ENCODE measurements at places on chromosomes 5 and 9.
A peak's percentile ranks its signal among the peaks of the same experiment; 100 is the strongest.

GRCh38 chr5:61702784-61703183 lies 370.7 kb downstream of the ZSWIM6 start:
- peaks cover 8% of the 10 kb centered on the region for H3K27me3 ChIP-seq
- H3K4me1 ChIP-seq, result no peaks in the 10 kb centered on the region
- H3K36me3 ChIP-seq, result no peaks in the 10 kb centered on the region
- H3K27ac ChIP-seq, result no peak overlapping the region
- H3K4me3 ChIP-seq, result no peak overlapping the region

DNA sequence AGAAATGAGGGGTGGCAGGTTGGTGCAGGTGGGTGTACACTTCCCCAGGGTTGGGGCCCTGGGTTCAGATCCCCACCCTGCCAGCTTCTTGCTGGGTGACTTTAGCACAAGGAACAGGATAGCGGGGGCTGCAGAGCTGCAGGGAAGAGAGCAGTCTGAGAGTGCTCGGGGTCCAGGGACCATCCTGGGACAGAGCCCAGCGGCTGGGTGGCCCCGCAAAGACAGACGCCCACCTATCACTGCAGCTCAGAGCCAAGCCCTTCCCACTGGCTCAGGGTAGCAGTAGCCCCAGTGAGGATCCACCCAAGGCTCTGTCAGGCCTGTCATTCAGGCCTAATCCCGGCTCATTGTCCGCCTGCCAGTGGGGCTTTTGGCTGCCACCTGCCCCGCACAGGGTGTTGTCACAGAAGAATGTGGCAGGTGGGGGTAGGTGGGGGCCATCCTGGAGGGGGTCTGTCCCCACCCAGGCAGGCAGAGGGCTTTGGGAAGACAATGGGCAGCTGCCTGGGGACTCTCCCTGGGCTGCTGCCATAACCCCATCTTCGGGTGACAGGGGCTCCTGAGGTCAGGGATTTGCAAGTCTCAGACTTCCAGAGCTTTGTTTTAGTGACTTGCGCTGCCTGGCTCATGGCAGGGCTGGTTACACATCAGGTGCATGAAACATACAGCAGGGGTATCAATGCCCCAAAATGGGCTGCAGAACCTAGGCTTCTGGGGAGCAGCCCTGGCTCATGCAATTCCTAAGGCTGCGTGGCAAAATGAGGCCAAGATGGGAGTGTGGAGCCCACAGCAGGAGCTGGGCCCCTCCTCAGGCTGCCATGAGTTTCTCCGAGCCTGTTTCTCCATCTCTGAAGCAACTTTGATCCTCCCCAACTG lies 52.1 kb downstream of the BARX1 start:
- H3K27me3 ChIP-seq, result no peaks in the 10 kb centered on the region
- H3K4me1 ChIP-seq, result no peaks in the 10 kb centered on the region
- no peak for DNase-seq
- no peaks in the 10 kb centered on the region for H3K36me3 ChIP-seq
- H3K4me3 ChIP-seq, result no peak overlapping the region

- no peaks in the 10 kb centered on the region for H3K27me3 ChIP-seq
- no peaks in the 10 kb centered on the region for H3K36me3 ChIP-seq
- H3K27ac ChIP-seq, result no peak overlapping the region
These were observed 787.3 kb upstream of the WWC1 start for GRCh38 chr5:167503926-167504720.

- no peak overlapping the region for H3K4me3 ChIP-seq
- H3K27me3 ChIP-seq, result no peaks in the 10 kb centered on the region
These were observed 19.5 kb downstream of the B4GALT1 start for GRCh38 chr9:33147416-33148169.

DNA sequence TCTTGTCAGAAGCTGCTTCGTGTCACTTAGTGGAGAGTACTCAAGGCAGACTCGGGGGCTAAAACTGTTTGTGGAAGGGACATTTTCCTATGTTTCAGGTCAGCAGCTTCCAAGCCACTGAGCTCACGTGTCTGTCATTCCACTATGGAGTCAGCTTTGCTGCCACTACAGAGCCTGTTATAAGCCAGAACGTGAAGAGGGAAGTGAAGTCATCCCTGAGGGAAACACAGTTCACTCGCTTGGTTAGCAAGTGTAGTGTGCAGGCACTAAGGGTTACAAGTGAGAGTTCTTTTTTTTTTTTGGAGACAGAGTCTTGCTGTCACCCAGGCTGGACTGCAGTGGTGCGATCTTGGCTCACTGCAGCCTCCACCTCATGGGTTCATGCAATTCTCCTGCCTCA lies 24.5 kb upstream of the LTC4S start:
- no peaks in the 10 kb centered on the region for H3K27me3 ChIP-seq
- H3K27ac ChIP-seq, result no peak overlapping the region
- no peak for DNase-seq
- H3K4me3 ChIP-seq, result no peak overlapping the region

DNA sequence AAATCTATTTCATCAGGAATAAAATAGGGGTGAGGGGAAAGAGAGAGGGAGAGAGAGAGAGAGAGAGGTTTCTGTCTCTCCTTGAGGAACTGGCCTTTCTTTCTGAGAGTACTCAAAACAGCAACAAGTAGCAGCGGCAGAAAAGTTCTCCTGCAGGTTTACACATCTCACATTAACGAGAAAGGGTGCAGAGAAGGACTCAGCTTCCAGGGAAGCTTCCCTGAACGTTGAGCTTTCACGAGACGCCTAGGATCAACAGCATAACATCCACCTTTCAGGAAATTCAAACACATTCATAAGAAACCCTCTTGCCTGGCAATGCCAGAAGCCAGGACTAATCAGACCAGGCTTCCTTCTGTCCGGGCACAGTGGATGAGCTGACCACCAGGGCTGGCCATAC lies 162.9 kb downstream of the ZDHHC21 start:
- DNase-seq, result no peak
- peaks cover 9% of the 10 kb centered on the region for H3K27me3 ChIP-seq
- H3K27ac ChIP-seq, result no peak overlapping the region
- H3K4me1 ChIP-seq, result no peaks in the 10 kb centered on the region

DNA sequence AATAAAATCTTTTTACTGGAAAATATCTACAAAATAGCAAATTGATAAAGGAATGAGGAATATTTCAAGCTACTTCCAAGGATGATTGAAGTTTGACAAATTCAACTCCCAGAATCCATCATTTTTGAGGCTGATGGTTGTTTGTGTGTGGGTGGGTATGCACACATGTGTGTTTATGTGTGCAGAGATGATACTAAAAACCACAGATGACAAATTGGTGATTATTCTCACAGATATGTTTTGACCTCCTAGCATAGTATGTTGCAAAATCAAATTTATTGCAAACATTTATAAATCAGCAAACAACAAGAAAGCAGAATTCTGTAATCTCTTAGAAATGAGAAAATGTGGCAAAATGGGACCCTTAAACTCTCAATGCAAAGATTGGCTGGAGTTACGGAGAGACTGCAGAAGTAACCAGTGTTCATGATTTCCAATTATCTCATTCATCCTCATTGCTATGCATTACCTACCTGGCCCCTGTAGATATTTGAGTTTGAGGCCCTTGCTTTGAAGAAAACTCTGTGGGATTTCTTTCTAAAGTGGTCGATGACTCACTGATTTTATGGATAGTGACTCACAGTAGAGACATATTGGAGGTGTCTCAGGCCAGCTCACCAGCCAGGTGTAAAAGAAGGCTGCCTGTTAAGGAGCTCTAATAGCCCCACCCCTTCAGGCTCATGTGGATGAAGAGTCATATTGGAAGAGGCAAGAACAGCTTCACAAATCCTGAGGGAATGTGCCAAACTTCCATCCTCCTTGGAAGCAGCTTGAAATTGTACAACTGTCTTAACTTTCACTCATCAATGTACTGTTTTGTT lies 44.6 kb upstream of the TMC1 start:
- H3K27ac ChIP-seq, result no peak overlapping the region
- no peaks in the 10 kb centered on the region for H3K36me3 ChIP-seq
- H3K4me1 ChIP-seq, result peaks cover 25% of the 10 kb centered on the region
- H3K4me3 ChIP-seq, result no peak overlapping the region
- peak; percentile 84 for DNase-seq
- no peaks in the 10 kb centered on the region for H3K27me3 ChIP-seq

DNA sequence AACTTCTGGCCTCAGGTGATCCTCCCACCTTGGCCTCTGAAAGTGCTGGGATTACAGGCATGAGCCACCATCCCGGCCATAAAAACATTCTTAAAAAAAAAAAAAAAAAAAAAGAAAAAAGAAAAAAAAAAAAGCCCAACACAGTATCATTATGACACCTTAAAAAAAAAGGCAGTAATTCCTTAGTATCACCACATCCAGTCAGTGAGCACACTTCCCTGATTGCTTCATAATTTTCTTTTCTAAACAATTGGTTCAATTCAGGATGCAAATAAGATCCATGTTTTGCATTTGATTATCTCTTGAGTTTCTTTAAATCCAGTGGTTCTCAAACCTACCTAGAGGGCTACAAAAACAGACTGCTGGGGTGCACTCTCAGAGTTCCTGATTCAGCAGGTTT lies 182.5 kb downstream of the CDK5RAP2 start:
- H3K4me1 ChIP-seq, result peaks cover 36% of the 10 kb centered on the region
- peak overlapping the region; percentile 55 for H3K27ac ChIP-seq
- no peak overlapping the region for H3K4me3 ChIP-seq
- no peaks in the 10 kb centered on the region for H3K27me3 ChIP-seq
- peaks cover 15% of the 10 kb centered on the region for H3K36me3 ChIP-seq
- no peak for DNase-seq

- H3K27me3 ChIP-seq, result no peaks in the 10 kb centered on the region
- DNase-seq, result peak; percentile 36
- no peaks in the 10 kb centered on the region for H3K4me1 ChIP-seq
- H3K27ac ChIP-seq, result no peak overlapping the region
- H3K4me3 ChIP-seq, result no peak overlapping the region
These were observed 1215.9 kb downstream of the EFNA5 start for GRCh38 chr5:106454651-106455415.

GRCh38 chr5:132979367-132979940 lies 16.0 kb upstream of the AFF4 start:
- H3K36me3 ChIP-seq, result no peaks in the 10 kb centered on the region
- H3K4me3 ChIP-seq, result no peak overlapping the region
- no peaks in the 10 kb centered on the region for H3K27me3 ChIP-seq
- no peaks in the 10 kb centered on the region for H3K4me1 ChIP-seq
- no peak overlapping the region for H3K27ac ChIP-seq
- peak; percentile 52 for DNase-seq

DNA sequence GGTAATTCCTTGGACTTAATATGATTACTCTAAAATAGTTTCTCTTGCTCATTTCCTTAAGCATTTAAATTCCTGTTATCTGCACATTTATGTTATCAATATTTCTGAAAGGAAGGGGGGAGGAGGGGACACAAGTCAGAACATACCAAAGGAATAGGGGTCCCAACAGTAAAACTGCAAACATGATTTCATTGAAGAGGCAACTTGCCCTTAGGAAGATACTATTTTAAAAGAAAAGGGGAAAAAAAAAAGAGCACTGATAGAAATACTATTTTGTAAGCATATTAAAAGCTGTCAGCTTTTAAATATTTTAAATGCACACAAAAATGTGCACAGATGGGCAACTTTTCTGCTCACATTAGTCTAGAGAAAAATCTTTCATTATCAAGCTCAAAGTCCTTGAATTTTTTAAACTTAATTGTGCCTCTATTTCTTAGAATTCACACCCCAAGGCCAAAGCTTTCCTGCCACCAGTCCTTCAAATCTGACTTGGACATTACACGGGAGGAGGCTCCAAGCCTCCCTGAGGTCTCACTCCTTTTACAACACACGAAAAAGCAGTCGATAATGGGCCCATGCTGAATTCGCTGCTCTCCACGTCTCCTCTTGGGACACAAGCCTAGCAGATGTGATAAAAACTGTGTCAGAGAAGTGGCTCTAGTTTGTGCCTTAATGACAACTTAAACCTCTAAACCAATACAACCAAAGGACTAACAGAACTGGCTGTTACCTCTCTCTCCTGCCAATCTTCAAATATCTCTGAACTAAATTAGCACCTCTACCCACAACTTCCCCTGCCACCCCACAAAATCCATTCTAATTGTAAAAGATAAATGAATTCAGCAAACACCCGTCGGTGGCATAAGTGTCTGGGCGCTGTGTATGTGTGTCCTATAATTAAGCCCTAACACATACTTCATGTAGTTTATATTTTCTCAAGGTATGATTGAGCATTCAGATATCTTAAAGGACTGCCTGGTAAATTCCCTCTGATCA lies 154.3 kb downstream of the DENND1A start:
- H3K36me3 ChIP-seq, result no peaks in the 10 kb centered on the region
- no peak for DNase-seq
- no peaks in the 10 kb centered on the region for H3K27me3 ChIP-seq
- no peak overlapping the region for H3K4me3 ChIP-seq
- no peak overlapping the region for H3K27ac ChIP-seq

- no peaks in the 10 kb centered on the region for H3K36me3 ChIP-seq
- peak; percentile 61 for DNase-seq
- H3K27me3 ChIP-seq, result no peaks in the 10 kb centered on the region
- H3K4me3 ChIP-seq, result no peak overlapping the region
These were observed 205.1 kb upstream of the SGCD start for GRCh38 chr5:156121882-156122281.

DNA sequence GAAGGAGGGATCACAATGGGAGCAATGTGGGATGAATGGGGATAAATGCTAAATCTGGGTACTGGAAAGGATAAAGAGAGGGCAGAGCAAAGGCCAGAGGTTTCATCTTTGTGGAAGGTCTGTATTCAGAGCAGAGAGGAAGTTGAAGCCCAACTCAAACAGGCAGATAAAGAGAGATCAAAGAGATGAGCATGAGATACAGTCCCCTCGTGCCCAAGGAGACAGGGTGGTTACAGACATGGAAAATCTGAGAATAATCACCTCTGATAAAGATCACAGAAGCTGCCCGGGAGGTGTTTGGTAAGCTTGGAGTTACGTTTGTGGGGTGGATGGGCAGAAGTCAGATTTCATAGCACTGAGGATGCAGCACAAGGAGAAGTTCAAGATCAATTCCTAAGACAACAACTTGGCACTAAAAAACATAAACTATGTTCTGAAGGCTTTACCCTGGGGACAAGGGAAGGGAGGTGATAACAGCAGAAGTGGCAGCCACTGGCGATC lies 459 bp upstream of the ERAP2 start:
- H3K4me3 ChIP-seq, result peak overlapping the region; percentile 79
- DNase-seq, result no peak
- H3K27me3 ChIP-seq, result no peaks in the 10 kb centered on the region
- peaks cover 4% of the 10 kb centered on the region for H3K4me1 ChIP-seq

DNA sequence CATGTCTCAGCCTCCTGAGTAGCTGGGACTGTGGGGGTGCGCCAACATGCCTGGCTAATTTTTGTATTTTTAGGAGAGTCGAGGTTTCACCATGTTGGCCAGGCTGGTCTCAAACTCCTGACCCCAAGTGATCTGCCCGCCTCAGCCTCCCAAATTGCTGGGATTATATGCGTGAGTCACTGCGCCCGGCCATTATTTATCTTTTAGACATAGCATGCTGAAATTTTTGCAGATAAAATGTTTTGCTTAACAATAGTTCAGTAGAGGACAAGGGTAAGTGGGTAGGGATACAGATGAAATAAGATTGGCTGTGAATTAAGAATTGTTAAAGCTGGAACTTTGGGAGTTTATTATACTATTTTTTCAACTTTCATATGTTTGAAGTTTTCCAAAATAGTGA lies 150.8 kb upstream of the GRHPR start:
- no peaks in the 10 kb centered on the region for H3K36me3 ChIP-seq
- no peak overlapping the region for H3K4me3 ChIP-seq
- DNase-seq, result peak; percentile 11
- no peak overlapping the region for H3K27ac ChIP-seq
- H3K27me3 ChIP-seq, result no peaks in the 10 kb centered on the region

Measured in IMR-90 (cell line).